Pulmonary artery endothelial cell (primary cell): ENCODE measurements at places on chromosomes 13 and 19. TPM values are rescaled to one million over a fixed set of nuclear protein-coding genes. Genes with fewer than 3 reads are reported as not detected.

ZNF154 gene
- total RNA-seq = 0.92 and 6.0 TPM in 2 replicates

KCNN4 gene
- 0.46 and 0.49 TPM in 2 replicates for total RNA-seq

DNA sequence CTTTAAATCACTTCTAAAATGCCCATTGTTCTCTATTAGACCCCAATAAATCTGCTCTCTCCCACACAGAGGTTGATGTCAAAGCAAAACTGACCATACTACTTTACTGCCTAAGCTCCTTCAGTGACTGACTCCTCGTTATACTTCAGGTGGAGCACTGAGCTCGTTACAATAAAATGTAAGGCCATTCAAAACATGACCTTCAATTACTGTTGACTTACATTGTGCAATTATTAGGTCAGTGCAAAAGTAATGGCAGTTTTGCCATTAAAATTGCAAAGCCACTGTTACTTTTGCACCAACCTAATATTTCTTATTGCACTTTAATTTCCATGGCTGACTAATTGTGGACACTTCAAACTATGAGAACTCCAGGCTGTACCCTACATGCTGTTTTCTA is 314.9 kb downstream of the MZT1 start:
- DNase-seq = no peak

DNA sequence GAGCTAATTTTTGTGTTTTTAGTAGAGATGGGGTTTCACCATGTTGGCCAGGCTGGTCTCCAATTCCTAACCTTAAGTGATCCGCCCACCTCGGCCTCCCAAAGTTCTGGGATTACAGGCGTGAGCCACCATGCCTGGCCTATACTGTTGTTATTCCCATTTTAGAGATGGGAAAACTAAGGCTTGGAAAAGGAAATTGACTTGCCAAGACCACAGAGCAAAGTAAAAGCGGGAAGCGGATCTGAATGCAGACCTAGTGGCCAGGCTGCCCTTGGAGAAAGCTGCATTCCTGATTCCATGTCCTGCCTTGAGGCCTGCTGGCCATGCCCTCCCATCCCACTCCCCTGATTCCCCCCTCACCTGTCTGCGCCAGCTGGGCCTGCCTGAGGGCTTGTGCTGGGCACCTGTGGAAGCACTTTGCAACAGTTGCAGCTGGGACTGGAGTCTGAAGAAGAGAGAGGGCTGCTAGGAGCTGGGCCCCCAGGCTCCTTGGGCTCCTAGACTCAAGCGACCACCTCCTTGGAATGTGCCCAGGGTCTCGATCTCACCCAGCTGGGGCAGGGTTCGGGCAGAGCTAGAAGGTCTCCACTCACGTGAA is 5.7 kb downstream of the PALM3 start:
- no peak for DNase-seq

DNA sequence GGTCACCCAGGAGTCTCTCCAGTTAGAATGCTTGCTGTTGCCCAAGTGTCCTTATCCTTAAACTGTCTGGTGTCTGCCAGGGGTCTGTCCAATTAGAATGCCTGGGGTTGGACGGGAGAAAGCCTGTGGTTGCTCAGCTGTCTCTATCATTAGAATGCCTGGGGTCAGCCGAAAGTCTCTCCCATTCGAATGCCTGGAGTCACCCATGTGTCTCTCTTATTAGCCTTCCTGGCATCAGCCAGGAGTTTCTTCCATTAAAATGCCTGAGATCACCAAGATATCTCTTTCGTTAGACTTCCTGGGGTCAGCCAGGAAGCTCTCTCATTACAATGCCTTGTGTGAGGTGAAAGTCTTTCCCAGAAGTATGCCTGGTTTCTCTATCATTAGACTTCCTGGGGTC is 1521.0 kb downstream of the UQCRFS1 start:
- no peak for DNase-seq

DNA sequence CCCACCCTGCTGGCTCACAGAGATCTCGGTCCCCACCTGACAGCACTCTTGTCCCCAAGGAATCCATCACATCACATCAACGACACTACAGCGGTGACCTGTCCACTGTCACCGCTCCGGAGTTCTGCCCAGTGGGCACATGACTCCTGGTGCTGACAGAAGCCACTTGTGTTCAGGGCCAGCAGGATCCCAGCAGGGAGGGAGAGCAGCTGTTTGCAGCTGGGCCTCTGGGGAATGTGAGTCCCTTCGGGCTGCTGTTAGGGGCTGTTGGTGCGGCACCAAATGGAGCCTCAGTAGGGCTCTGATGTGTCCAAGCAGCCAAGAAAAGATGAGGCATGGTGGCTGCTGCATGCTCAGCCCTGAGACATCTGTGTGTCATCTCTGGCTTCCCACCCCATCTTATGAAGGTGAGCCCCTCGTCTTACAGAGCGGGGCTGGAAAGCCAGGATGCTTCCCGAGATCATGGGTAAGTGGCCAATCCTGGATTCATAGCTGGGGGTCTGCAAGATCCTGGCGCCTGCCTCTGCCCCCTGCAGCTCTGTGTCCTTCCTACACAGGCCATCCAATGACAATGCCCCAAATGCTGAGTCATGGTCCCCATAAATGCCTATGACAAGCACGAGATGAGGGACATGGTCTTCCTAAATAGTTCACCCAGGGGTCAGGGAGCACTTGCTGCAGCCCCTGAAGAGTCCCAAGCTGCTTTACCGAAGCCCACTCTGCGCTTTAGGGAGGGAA is 56.0 kb downstream of the F2RL3 start:
- no peak for DNase-seq

DNA sequence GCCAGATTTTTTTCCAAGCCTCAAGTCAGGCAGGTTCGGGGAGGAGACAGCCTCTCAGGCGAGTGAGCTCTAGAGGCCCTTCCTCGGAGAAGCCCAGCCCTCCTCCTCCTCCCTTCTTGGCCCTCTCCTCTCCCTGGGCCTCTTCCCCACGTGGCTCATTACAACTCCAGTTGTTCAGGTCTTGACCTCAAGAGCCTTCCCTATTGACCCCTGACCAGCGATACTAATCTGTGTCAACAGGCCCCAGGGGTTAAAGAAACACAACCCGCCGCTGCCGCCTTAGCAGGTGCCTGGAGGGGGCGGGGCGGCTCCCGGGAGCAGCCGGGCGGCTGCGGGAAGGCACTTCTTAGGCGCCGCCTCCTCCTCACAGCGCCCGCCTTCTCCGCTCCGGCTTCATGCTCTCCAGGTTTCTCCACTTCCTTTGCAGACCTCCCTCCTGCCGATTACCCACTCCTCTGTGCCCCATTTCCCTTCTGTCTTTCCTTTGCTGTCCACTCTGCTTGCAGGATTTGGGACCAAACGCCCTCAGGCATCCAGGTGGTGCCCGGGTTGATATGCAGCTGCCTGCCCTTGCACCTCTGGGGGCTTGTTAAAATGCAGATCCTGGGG is 51.0 kb downstream of the LYL1 start:
- no peak for DNase-seq

GRCh38 chr19:45882652-45883585 is 3.0 kb downstream of the IRF2BP1 start:
- DNase-seq = peak; percentile 63

- no peak for DNase-seq
These were observed 62.7 kb downstream of the COL4A1 start for GRCh38 chr13:110244071-110244830.

DNA sequence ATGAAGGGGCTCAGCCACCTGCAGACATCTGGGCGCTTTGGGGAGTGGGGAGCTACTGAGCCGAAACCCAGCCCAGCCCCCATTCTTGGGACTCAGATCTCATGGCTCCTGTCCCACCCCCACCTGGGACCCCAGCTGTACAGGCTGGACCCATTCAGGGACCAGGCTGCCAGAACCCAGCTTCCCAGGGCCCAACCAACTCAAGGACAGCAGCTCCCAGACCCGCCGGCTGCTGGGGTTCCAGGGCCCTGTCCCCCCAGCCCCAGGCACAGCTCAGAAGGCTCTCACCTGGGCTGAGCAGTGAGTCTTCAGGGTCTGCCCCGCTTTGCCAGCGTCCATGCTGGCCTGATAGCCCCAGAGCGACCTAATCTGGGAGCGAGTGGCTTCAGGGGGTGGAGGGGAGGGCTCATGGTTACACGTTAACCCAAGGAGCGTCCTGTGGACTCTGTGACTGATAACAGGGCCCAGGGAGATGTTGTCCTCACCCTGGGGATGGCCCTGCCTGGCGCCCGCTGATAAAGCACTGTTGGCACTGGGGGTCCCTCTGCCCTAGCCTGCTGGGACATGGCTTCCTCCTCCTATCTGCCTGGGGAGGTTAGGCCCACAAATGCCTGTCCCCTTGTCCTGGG is at the start of gene TMEM86B:
TMEM86B (minus strand) TSS at position 361 of the 629 bp plus-strand sequence; CDS start at position 339, 22 bp downstream.
- DNase-seq = no peak

DNA sequence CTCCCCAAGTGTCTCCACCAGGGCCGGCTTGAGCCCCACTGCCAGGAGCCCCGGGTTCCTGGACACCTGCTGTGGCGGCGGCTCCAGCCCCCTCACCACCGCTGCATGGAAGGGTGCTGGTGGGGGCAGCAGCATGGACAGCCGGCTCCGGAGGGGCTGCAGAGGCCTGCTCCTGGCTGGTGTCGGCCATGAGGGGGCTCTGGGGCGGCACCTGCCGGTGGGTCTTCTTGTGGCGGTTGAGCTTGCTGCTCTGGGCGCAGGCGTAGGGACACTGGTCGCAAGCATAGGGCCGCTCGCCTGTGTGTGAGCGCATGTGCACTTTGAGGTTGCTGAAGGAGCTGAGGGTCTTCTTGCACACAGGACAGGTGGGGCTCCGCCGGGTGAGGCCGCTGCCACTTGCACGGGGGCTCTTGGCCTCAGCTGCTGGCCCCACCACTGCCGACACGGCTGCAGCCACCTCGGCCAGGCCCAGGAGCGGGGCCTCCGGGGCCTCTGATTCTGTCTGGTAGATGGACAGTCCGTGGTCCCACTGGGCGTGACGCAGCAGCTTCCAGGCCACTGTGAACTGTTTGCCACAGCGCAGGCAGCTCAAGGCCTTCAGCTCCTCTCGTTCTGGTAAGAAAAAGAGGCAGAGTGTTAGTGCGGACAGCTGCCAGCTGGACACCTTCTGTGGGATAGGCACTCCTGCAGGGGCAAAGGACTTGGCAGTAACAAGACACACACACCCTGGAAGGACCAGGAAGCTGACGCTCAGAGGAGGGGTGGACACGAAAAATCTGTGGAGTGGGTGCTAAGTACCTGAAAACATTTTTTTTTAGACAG is 4.1 kb downstream of the ZNF296 start:
- DNase-seq = no peak

DNA sequence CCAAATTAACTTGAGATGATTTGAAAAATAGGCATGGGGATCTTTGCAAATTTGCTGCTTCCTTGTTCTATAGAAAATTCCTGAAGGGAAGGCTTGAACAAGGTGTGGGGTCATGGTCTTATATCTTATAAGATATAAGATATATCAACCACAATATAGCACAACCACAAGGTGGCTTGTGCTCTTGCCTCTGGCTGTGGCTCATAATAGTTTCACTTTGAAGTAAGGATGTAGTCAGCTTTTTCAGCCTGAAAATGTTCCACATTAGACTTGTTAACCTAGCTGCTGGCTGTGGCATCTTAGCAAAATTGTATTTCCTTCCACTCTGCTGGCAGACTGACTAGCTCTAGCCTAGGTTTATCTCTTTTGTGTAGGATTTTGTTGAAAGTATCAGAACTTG is 169.7 kb downstream of the KLF5 start:
- no peak for DNase-seq

- no peak for DNase-seq
These were observed 36.3 kb downstream of the SMIM24 start for GRCh38 chr19:3443840-3444694.

DNA sequence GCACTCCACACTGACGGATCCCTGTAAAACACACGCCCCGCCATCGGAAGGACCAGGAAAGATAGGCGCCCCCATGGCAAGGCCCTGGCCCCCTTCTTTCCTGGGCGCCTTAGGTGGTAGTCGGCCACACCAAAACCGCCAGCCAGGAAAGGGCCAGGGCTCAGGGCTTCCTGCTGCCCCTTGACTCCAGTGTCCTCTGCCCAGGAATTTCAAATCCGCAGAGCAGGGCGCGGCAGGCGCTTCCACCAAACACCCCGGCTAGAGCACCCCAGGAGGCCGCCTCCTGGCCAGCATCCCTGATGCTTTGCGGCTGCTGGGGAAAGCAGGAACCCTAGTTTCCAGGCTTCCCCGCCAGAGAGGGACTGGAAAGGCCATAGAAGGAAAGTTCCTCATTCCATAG is 57.5 kb downstream of the ZNF726 start:
- no peak for DNase-seq

DNA sequence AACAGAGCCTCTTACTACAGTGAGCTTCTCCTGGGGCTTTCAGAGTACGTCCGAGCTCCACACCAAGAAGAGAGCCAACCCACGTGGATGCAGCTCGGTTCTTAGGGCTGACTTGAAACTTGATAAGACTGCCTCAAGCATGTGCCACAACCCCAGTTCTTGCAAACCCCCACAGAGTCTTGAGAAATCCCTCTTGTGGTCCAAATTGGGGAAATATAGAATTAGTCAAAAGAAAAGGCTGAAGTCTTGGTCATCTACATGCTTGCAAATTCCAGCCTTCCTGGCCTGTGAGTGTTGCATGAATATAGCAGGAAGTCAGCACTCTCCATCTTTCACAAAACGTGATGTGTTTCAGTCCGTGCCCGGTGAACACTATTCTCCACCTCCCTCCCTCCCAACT is 95.2 kb downstream of the GGACT start:
- no peak for DNase-seq

- no peak for DNase-seq
These were observed 147.9 kb downstream of the TEX29 start for GRCh38 chr13:111468037-111468959.

DNA sequence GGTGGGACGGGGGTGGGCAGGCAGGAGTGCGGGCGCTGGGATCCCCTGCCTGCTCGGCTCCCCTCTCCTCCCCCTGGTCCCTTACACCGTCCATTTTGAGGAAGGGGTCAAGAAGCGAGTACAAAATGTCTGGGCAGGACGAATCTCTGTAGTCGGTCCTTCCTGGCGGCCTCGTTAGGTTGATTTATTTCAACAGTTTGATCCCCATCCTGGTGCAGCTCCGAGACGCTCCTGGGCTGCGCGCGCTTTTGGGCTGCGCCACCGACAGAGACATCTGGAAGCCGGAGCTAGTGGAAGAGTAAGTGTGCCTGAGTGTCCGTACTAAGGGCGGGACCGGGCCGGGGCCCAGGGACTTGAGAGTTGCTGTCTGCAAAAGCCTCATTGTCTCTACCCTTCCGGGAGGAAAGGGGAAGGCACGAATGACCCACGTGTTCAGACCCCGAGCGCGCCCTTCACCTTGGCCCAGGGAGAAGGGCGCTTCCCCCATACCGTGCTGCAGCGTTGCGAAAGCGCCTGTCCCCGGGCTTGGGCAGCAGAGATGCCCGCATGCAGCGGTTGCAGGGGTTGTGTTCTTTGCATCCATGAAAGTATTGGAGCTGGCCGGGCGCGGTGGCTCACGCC is 1.8 kb downstream of the ZNF114 start:
- no peak for DNase-seq

GRCh38 chr13:23799945-23800344 is 89.3 kb downstream of the MIPEP start:
- no peak for DNase-seq
